ENCODE measurements at places on chromosomes 11 and 22.

DNA sequence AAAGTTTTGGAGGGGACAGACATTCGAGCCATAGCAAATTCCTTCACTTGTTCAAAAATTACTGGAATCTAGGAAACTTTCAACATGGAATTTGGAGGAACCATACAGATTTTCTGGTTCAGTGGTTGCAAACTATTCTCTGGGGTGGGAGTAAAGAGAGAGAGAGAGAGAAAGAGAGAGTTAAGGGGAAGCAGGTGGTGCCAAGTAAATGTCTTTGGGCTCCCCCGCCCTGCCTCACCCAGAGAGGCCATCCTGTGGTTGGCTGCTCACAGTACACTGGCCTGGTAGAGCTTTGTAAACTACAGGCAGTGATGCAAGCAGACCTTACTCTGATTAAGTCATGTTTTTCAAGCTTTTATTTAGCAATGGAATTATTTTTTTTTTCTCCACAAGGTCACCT lies 82.6 kb downstream of the ADAMTS15 start:
- DNase-seq: no peak

DNA sequence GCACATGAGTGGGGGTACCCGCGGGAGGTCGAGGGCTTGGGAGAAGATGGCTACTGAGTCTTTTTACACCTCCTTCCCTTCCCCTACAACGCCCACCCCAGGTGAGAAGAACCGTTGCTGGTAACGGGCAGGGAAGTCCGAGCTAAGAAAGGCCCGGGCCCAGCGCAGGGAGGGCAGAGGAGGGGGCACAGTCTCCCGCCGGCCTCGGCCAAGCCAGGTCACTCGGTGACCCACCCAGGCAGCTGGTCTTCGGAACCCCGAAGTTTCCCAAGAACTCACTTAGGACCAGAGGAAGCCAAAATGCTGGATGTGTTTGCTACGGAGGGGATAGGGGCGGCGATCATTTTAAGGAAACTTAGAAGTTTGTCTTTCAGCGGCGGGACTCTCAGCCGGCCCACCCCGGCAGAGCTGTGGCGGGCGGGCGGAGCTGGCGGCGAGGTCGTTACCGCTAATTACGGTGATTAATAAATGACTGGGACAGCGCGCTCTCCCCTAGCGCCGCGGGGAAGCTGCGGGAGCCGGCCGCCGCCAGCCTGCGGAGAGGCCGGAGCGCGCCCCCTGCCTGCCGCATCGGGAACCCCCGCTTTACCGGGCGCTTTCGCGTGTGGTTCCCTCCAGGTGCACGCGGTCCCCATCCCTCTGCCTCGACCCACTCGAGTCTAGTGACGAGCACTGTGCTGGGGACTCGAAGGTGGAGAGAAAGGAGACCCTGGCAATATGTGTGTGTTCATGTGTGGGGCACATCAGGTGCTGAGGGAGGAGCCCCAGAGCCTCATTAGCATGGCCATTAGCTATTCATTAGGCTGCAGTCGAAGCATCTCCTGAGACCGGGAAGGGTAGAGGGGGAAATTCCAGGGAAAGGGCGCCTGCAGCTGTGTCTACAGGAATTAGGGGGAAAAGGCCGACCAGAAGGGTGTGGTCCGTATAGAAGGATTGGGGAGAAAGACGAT lies 945 bp downstream of the ROBO3 start:
- DNase-seq: peak; percentile 35

- no peak for DNase-seq
Measured at GRCh38 chr11:93904716-93905115, 54.3 kb upstream of the VSTM5 start.

- DNase-seq: no peak
Measured at GRCh38 chr11:19818619-19819018, 106.0 kb downstream of the NAV2 start.

DNA sequence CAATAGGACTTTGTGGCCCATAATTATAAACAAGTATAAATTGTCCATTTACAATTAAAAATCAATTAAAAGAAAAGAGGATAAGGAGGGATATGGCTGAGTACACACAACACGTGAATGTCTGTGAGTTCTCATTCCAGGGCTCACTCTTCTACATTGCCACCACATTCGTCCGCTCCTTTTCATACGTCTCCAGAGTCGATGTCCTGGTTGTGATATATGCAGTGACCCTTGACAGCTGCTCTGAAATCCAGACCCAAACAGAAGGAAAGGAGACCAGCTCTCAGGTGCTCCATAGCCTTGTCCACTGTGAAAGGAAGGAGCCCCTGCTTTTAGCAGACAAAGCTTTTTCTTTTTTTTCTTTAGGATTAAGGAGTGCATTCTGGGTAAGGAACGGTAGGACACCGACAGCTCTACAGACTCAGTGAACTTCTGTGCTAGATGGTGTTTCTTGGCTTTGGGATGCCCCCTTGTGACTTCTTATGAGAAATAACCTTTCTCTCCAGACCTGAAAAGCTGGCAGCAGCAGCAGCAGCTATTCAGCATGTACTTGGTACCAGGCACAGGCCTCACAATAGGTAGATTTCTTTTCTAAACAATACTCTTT lies 19.7 kb upstream of the DNAJB13 start:
- DNase-seq: no peak

GRCh38 chr22:28154861-28155260 lies 235.8 kb upstream of the PITPNB start:
- DNase-seq: no peak

DNA sequence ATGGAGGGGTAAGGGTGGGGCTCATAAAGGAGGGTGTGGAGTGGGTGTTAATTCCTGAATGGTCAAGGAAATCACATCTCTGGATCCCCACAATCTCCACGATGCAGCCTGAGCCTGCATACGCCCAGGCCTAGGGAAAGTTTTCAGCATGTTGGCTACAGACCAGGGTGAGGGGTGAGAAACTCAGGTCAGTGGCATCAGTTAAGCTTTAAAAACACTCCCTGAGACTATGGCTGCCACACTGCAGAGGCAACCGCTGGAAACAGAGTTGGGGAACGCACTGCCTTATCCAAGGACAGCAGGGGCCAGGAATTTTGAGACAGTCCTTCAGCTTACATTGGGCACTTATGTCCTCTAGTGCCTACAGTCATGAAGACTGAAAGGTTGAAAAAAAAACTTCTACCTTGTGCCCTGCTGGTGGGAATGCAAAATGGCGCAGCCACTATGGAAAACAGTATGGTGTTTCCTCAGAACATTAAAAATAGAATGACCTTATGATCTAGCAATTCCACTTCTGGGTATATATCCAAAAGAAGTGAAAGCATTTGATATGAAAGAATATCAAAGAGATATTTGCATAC lies 19.7 kb downstream of the DKK3 start:
- DNase-seq: no peak

DNA sequence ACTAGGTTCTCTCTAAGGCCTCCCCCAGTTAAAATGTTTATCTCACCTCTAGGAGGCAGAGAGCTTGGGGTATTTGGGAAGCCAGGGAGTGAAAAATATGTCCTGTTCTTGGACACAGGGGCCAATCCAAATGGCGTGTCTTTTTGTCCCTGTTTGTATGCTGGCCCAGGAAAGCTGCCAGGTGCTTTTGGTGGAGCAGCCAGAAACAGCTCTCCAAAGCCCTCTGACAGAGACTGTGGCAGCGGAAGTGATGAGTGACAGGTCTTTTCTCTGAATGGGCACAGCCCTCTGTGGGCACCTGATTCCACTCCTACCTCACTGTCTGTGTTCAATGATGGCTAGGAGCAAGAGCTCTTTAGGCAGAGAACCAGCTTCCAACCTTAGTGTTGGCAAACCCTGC lies 106.4 kb upstream of the KIRREL3 start:
- no peak for DNase-seq

DNA sequence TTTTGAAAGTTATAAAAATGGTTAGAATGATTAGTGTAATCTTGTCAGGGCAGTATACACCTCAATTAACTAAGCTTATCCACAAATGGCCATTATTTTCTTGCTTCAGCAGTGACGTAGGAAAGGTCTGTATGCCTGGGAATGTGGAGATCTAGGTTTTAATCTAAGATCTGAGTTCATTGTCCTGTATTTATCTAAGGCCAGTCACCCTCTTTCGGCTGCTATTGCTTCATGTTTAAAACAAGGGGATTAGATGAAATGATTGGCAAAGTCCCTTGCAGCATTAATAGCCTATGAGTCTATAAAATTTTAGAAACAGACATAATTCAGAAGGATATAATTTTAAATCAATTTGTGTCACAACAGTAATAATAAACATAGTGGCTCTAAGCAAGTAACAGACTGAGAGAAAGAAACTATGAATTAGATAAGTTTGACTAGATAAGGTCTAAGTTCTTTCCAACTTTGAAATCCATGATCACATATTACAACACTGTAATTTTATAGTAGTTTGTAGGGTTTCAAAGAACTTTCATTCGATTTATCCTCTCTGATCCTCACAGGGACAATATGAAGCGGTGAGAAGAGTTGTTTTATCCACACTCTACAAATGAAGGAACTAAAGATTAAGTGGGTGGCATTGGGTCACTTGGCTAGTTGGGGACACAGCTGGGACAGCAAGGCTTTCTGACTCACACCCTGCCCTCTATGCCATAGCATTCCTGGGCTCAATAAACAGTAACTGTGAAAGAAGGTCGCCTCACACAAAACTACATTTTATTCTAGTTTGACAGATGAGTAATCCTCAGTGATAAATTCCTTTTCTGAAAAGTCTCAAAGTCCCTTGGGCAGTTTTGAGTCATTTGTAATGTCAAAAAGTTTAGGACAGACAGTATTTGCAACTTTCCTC lies 60.6 kb upstream of the RDX start:
- no peak for DNase-seq

- DNase-seq: no peak
Measured at GRCh38 chr11:40134820-40135570, 1324.5 kb downstream of the LRRC4C start.

DNA sequence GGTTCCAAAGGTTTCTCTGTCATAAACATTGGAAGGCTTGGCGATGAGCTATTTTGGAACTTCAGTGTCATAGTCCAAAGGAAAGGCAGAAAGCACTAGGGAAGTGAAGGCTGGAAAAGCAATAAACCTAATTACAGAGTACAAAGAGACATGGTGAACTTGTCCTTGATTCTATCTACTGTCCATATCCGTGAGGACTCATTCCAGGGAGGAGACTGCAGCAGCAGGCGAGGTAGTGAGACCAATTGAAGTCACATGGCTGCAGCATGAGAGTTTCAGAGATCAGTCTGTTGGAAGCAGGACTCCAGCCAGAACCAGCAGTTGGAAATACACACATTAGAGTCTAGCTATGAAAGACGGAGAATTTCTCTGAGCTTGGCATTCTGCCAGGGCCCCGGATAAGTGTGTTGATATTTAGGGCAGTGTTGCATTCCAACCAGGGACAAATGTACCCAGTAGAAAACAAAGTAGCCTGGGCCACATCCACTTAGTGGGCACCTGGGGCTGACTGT lies 54.1 kb upstream of the ARHGAP42 start:
- no peak for DNase-seq

DNA sequence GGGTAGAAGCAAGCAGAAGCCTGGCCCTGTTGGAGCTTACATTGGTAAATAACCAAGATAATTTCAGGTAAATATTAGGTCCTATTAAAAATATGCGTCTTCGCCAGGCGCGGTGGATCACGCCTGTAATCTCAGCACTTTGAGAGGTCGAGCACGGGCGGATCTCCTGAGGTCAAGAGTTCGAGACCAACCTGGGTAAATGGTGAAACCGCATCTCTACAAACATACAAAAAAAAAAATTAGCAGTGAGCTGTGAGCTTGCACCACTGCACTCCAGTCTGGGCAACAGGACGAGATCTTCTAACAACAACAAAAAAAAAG lies 529 bp upstream of the SULT4A1 start:
- no peak for DNase-seq

- DNase-seq: no peak
Measured at GRCh38 chr22:32048069-32048468, 5.0 kb downstream of the SLC5A1 start.

GRCh38 chr11:75577207-75577606 lies 15.2 kb downstream of the SERPINH1 start:
- DNase-seq: peak; percentile 24

- no peak for DNase-seq
Measured at GRCh38 chr11:2737866-2738265, 38.1 kb upstream of the KCNQ1OT1 start.

GRCh38 chr22:40237788-40238424 lies 60.2 kb downstream of the TNRC6B start:
- DNase-seq: no peak

All from CD14-positive monocyte (primary cell).